MCF 10A (cell line): ENCODE measurements at places on chromosomes 4 and X. TPM values are rescaled to one million over a fixed set of nuclear protein-coding genes. Genes with fewer than 3 reads are reported as not detected.

GRCh38 chr4:170162416-170162815 lies 72.7 kb upstream of the AADAT start:
- DNase-seq = no peak

DNA sequence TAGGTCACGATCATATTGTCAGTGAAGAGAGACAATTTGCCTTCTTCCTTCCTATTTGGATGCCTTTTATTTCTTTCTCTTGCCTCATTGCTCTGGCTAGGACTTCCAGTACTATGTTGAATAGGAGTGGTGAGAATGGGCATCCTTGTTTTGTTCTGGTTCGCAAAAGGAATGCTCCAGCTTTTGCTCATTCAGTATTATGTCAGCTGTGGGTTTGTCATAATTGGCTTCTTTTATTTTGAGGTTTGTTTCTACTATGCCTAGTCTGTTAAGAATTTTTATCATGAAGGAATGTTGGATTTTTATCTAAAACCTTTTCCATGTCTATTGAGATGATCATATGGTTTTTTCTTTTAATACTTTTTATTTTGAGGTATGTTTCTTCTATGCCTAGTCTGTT lies 152.3 kb upstream of the MAD2L1 start:
- DNase-seq = no peak

GRCh38 chrX:38214551-38215531 lies 5.8 kb downstream of the SRPX start:
- peak; percentile 48 for DNase-seq

The CENPVL2 gene
- total RNA-seq = not detected in 2 replicates

- DNase-seq = no peak
Measured at GRCh38 chrX:5068550-5068949, 1160.1 kb downstream of the NLGN4X start.

The TCEAL4 gene
- total RNA-seq = 63.7 and 64.4 TPM in 2 replicates

The EDA gene
- total RNA-seq = 1.1 and 1.3 TPM in 2 replicates
